Activated CD4-positive, alpha-beta T cell treated with anti-CD3 and anti-CD28 coated beads for 36 hours (primary cell): ENCODE measurements at places on chromosomes 13 and 19. TPM values are rescaled to one million over a fixed set of nuclear protein-coding genes. Genes with fewer than 3 reads are reported as not detected.
A peak's percentile ranks its signal among the peaks of the same experiment; 100 is the strongest.

DNA sequence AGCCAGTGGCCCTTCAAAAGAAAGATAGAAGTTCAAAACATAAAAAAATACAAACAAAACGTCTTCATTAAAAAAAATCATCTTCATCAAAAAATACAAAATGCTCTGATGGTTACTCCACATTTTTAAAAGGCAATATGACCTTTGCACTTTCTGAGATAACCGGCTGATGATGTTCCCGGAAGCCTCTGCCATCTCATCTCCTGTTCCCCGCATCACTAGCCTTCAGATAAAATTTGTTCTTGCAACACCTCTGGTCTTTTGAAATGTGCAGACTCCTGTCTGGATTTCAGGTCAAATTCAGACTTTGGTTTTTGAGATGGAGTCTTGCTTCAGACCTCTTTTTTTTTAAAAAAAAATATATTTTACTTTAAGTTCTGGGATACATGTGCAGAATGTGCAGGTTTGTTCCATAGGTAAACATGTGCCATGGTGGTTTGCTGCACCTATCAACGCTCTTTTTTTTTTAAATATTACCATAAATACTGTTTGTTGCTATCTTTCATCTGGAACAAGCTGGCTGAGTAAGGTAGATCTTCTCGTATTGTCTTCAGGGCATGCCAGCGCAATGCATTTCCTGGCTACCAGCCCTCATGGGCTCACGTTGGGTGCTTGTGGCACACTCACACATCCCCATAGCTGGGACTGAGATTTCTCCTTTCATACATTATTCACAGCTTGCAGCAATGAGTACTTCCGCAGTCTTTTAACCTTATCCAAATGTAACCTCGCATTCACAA lies 418.9 kb upstream of the ARGLU1 start:
- H3K4me1 ChIP-seq, result no peaks in the 10 kb centered on the region
- no peak overlapping the region for H3K4me3 ChIP-seq
- H3K27me3 ChIP-seq, result no peaks in the 10 kb centered on the region
- no peak overlapping the region for H3K27ac ChIP-seq
- no peaks in the 10 kb centered on the region for H3K36me3 ChIP-seq

- no peaks in the 10 kb centered on the region for H3K4me1 ChIP-seq
- DNase-seq, result no peak
- H3K27ac ChIP-seq, result no peak overlapping the region
- H3K36me3 ChIP-seq, result no peaks in the 10 kb centered on the region
- H3K4me3 ChIP-seq, result no peak overlapping the region
Measured at GRCh38 chr13:89279374-89279773, 1608.2 kb downstream of the SLITRK5 start.

DNA sequence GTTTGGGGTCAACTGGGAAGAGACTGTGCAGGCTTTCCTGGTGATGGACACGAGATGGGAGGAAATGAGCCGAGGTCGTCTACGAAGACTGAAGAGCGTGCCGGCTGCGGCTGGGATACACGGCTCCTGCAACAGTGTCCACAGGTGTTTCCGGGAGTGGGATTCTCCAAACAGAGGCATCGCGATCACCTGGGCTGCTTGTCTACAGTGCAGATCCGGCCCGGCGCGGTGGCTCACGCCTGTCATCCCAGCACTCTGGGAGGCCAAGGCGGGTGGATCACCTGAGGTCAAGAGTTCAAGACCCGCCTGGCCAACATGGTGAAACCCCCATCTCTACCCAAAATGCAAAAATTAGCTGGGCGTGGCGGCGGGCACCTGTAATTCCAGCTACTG lies 11.6 kb upstream of the SLC39A3 start:
- no peak overlapping the region for H3K4me3 ChIP-seq
- no peak for DNase-seq
- no peak overlapping the region for H3K27ac ChIP-seq
- peaks cover 9% of the 10 kb centered on the region for H3K4me1 ChIP-seq

- H3K4me3 ChIP-seq, result peak overlapping the region; percentile 57
- H3K4me1 ChIP-seq, result peaks cover 7% of the 10 kb centered on the region
- no peaks in the 10 kb centered on the region for H3K36me3 ChIP-seq
- no peak overlapping the region for H3K27ac ChIP-seq
- DNase-seq, result no peak
Measured at GRCh38 chr13:59441596-59442280, 722.0 kb downstream of the DIAPH3 start.

KIR2DL4 gene
- total RNA-seq, result not detected

GRCh38 chr13:105670179-105670990 lies 865.1 kb downstream of the EFNB2 start:
- no peaks in the 10 kb centered on the region for H3K27me3 ChIP-seq
- no peaks in the 10 kb centered on the region for H3K36me3 ChIP-seq
- H3K27ac ChIP-seq, result no peak overlapping the region
- H3K4me1 ChIP-seq, result no peaks in the 10 kb centered on the region
- no peak for DNase-seq
- H3K4me3 ChIP-seq, result no peak overlapping the region

GRCh38 chr13:101930331-101930730 lies 471.5 kb downstream of the FGF14 start:
- H3K4me3 ChIP-seq, result no peak overlapping the region
- H3K27me3 ChIP-seq, result peaks cover 10% of the 10 kb centered on the region
- H3K27ac ChIP-seq, result no peak overlapping the region
- H3K4me1 ChIP-seq, result no peaks in the 10 kb centered on the region
- no peak for DNase-seq

SELENOV gene
- total RNA-seq, result not detected

DNA sequence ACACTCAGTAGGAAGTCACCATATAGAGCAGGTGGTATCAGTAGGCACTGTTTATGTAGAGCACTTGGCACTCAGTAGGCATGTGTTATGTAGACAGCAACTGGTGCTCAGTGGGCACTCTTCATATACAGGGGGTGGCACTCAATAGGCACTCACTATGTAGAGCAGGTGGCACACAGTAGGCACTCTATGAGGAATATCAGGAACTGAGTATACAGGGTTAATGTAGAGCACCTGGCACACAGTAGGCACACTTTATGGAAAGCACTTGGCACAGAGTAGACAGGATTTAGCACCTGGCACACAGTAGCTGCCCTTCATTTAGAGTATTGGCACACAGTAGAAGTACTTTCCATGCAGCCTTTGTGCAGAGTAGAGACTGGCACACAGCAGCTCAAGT lies 1.1 kb upstream of the CYP4F3 start:
- H3K27me3 ChIP-seq, result peaks cover 2% of the 10 kb centered on the region
- H3K27ac ChIP-seq, result no peak overlapping the region
- H3K4me3 ChIP-seq, result no peak overlapping the region
- no peaks in the 10 kb centered on the region for H3K36me3 ChIP-seq
- peaks cover 2% of the 10 kb centered on the region for H3K4me1 ChIP-seq
- no peak for DNase-seq

GRCh38 chr13:101527130-101527529 lies 74.7 kb downstream of the ITGBL1 start:
- H3K4me1 ChIP-seq, result peaks cover 2% of the 10 kb centered on the region
- H3K4me3 ChIP-seq, result no peak overlapping the region
- no peak overlapping the region for H3K27ac ChIP-seq
- DNase-seq, result no peak
- H3K27me3 ChIP-seq, result peaks cover 9% of the 10 kb centered on the region

- peaks cover 11% of the 10 kb centered on the region for H3K4me1 ChIP-seq
- peak; percentile 75 for DNase-seq
- no peak overlapping the region for H3K27ac ChIP-seq
- H3K36me3 ChIP-seq, result no peaks in the 10 kb centered on the region
Measured at GRCh38 chr19:56066152-56067023, 54.7 kb downstream of the ZNF787 start.

LYPD4 gene
- total RNA-seq, result not detected

- H3K4me3 ChIP-seq, result peak overlapping the region; percentile 39
- H3K27me3 ChIP-seq, result no peaks in the 10 kb centered on the region
- H3K36me3 ChIP-seq, result no peaks in the 10 kb centered on the region
- DNase-seq, result peak; percentile 45
- H3K4me1 ChIP-seq, result peaks cover 11% of the 10 kb centered on the region
- H3K27ac ChIP-seq, result peak overlapping the region; percentile 76
Measured at GRCh38 chr19:33429891-33430673, 56.6 kb downstream of the CEBPG start.

- no peak overlapping the region for H3K4me3 ChIP-seq
- H3K4me1 ChIP-seq, result peaks cover 74% of the 10 kb centered on the region
Measured at GRCh38 chr13:42379241-42379640, 107.3 kb downstream of the AKAP11 start.

GRCh38 chr19:56707821-56708220 lies 36.3 kb upstream of the ZNF835 start:
- H3K36me3 ChIP-seq, result peaks cover 13% of the 10 kb centered on the region
- H3K27ac ChIP-seq, result no peak overlapping the region
- H3K27me3 ChIP-seq, result no peaks in the 10 kb centered on the region

DNA sequence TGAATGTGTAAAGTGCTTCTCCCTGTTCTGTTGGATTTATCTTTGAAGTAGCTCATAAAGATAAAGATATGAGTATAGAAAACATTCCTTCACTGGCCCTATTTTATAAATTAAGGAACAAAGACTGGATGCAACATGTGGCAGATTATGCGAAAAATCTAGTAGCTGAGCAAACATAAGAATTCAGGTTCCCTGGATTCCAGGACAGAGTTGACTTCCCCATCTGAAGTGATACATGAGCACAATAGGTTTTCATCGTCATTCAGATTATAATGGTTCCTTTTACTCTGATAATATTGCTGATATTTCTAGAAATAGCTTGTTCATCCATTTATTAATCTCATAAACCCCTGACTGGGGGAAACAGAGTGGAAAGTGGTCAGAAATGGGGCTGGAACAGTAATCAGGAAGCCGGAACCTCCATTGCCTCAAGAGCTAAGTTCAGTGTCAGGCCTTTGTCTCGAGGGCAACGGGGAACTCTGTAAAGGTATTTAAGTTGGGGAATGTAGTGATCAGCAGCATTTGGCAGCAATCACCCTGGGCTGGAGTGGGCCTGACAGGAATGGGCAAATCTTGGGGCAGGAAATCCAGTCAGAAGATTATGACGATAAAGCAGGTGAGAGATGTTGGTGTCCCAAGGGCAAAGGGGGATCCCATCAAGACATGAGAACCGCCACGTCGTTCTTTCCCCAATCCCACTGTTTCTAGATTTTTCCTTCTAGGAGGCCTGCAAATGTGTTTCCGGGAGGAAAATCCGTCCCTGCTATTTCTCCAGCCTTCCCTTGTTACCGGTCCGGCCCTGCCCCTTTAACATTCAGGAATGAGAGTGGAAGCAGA lies 232.5 kb upstream of the SERP2 start:
- H3K27ac ChIP-seq, result peak overlapping the region; percentile 90
- peak overlapping the region; percentile 87 for H3K4me3 ChIP-seq
- H3K4me1 ChIP-seq, result peaks cover 21% of the 10 kb centered on the region
- no peaks in the 10 kb centered on the region for H3K36me3 ChIP-seq
- peaks cover 4% of the 10 kb centered on the region for H3K27me3 ChIP-seq

TMEM259 gene
- total RNA-seq, result 128 TPM

GRCh38 chr13:18921063-18921462 lies 260.6 kb downstream of the TUBA3C start:
- H3K27me3 ChIP-seq, result no peaks in the 10 kb centered on the region
- H3K36me3 ChIP-seq, result no peaks in the 10 kb centered on the region
- no peak overlapping the region for H3K4me3 ChIP-seq
- no peak for DNase-seq
- H3K4me1 ChIP-seq, result no peaks in the 10 kb centered on the region
- no peak overlapping the region for H3K27ac ChIP-seq

CLDN10 gene
- not detected for total RNA-seq

FCAR gene
- total RNA-seq, result not detected

- DNase-seq, result no peak
- no peaks in the 10 kb centered on the region for H3K27me3 ChIP-seq
- no peaks in the 10 kb centered on the region for H3K4me1 ChIP-seq
- no peak overlapping the region for H3K4me3 ChIP-seq
- no peak overlapping the region for H3K27ac ChIP-seq
- H3K36me3 ChIP-seq, result peaks cover 11% of the 10 kb centered on the region
Measured at GRCh38 chr13:23876265-23876664, 12.9 kb downstream of the MIPEP start.

DNA sequence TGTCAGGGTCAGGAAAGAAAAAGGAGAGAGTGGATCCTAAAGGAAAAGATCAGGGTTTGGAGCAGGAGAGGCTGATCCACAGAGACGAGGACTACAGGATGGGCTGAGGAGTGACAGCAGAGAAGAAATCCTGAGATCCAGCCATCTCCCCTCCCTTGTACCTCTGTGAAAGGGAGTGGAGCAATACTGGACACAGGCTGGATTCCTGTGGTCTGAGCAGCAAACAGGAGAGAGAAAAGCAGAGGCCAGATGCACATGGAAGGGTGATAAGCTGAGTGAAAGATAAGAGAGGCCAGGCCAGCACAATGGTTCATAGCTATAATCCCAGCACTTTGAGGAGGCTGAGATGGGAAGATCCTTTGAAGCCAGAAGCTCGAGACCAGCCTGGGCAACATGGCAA lies 472.1 kb upstream of the TSHZ3 start:
- H3K27ac ChIP-seq, result no peak overlapping the region
- no peak overlapping the region for H3K4me3 ChIP-seq
- no peak for DNase-seq
- no peaks in the 10 kb centered on the region for H3K36me3 ChIP-seq
- H3K4me1 ChIP-seq, result no peaks in the 10 kb centered on the region

DNA sequence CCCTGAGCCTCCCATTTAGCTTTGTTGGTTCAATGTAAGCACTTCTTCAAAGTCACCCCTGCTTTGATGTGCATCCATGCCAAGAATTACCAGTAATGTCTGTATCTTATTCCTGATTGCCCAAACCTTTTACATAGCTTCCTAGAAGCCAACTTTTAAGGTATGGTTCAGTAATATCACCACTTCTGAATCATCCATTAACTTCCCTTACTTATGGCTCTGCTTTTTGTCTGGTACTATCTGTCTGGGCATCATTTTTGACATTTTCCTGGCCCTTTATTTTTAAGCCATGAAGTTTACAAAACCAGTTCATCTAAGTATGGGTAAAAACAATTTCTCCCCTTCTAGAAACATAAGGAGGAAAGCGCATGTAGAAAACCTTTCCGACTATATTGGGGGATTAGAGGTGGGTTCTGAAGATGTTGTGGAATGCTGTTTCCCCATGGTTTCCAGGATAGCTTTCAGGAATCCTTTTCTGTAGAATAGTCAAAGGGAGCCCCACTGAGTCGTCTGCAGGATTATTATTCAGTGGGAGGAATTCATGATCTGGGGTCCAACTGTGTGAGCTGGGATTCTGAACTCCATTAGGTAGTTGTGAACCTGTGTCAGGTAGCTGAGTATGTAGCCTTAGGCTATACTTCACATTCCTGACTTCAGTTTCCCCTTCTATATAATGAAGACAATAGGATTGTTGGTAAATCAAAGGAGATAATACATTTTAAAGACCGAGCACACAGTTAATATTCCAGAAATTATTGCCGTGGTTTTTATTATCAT lies 163.8 kb downstream of the SUCLA2 start:
- no peak for DNase-seq
- no peak overlapping the region for H3K4me3 ChIP-seq
- no peak overlapping the region for H3K27ac ChIP-seq
- H3K27me3 ChIP-seq, result no peaks in the 10 kb centered on the region
- no peaks in the 10 kb centered on the region for H3K36me3 ChIP-seq
